ENCODE measurements at places on chromosomes 1 and 21.
A peak's percentile ranks its signal among the peaks of the same experiment; 100 is the strongest.

DNA sequence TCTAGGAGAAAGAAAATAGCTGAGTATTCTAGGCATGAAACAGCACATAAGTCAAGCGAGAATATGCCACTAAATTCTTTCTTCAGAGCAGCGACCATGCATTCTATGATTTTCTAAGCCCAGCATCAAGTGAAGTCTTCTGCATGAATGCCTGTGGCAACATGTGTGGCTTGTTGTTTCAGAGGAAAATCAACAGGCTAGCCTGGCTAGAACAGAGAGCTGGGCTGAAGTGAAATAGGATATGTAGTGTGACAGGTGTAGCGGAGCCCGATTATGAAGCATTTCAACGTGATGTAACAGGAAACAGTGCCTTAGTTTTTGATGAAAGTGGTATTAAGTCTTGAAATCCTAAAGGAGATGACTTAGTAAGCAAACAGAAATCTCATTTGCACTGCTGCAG, 7.0 kb downstream of the CSDE1 start:
- DNase-seq = no peak

DNA sequence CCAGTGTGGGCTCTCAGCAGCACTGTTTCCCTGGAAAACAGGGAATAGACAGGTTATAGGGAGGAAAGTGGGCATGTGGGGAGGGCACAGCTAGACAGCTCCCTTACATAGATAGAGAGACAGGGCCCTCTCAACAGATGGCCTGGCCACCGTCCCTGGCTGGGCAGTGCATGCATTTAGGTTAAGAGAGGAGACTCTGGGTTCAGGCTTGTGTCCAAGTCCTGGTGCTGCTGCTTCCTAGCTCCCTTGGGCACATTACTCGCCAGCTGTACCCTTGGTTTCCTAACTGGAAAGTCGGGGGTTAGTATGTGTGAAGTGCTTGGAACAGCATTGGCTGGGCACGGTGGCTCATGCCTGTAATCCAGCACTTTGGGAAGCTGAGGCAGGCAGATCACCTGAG, 9.1 kb downstream of the PLOD1 start:
- DNase-seq = no peak

DNA sequence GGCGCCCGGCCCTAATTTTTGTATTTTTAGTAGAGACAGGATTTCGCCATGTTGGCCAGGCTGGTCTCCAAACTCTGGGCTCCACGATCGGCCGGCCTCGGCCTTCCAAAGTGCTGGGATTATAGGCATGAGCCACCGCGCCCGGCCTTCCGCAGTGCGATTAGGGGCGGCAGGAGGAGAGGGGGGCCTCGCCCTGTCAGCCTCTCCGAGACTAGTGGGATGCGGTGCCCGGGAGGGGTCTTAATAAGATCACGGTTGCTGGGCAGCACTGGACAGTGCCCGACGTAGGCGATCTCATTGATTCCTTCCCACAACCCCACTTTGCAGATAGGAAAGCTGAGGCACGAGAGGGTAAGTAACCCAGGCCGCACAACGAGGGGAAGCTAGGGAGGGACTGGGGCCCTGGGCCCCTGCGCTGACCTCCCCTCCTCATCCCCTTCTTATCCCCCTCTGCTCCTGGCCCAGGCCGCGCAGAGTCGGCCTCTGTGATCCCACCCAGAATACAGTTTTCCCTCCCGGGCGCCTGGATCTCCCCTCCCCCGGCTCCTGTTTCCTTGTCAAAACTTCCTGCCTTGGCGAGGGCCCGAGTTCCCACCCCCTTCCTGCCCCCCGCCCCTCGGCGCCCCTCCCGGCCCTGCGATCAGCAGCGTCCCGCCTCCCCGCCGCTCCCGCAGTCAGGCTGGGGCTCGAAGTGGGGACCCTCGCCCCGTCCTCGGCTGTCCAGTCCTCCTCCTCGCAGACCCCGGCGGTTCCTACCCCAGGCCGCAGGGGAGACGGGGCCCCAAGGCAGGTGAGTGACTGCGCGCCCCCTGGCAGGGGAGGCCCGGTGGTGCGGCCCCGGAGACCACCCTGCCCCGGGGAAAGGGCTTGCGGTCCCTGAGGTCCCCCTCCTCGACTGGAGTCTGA, at the start of gene PEAR1:
TSS of gene PEAR1 (plus strand) at position 671 of the 906 bp plus-strand sequence. CDS start 10,209 bp downstream, outside the sequence.
- peak; percentile 52 for DNase-seq

- DNase-seq = no peak
Observed at GRCh38 chr21:26070121-26070520, 100.4 kb downstream of the APP start.

GRCh38 chr1:30817077-30817438, 59.5 kb upstream of the LAPTM5 start:
- no peak for DNase-seq

DNA sequence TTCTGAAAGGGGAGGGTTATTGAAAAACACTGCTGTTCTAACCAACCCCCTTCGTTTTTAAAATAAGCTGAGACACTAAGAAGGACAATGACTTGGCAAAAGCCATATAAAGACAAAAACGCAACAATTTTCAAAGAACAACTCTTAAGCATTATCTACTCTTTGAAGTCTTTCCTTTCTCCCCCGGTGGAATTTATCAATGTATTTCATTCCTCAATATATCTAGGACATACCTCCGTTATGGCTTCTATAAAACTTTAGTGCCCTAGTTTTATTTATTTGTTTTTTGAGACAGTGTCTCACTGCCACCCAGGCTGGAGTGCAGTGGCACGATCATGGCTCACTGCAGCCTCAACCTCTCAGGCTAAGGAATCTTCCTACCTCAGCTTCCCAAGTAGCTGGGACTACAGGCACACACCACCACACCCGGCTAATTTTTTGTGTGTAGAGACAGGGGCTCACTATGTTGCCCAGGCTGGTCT, 3.2 kb downstream of the NRDC start:
- DNase-seq = no peak

DNA sequence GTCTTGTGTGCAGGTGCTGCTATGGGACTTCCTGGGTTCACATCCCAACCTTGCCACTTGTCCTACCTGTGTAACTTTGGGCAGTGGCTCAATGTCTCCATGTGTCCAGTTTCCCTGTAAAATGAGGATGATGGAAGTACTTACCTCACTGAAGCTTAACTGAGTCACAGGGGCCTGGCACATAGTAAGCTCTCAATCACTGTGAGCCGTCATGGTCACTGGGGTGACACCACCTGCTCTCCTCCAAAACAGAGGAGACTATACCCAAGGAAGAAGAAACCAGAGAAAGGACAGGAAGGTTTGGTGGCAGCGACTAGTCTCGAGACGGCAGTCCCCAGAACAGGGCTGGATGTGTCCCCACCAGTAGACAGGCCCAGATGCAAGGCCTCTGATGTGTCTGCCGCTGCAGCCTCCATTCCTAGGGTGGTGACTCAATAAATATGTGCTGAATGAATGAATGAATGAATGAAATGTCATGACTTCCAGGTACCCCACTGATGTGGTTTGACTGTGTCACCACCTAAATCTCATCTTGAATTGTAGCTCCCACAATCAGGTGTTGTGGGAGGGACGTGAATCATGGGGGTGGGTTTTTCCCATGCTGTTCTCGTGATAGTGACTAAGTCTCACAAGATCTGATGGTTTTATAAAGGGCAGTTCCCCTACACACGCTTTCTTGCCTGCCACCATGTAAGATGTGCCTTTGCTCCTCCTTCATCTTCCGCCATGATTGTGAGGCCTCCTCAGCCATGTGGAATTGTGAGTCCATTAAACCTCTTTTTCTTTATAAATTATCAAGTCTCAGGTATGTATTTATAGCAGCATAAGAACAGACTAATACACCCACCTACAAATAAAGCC, 13.0 kb upstream of the LRP8 start:
- no peak for DNase-seq

All from fibroblast of the aortic adventitia (primary cell).